GM12878 (cell line): ENCODE measurements at places on chromosomes 12 and 14. TPM values are rescaled to one million over a fixed set of nuclear protein-coding genes. Genes with fewer than 3 reads are reported as not detected.

KRT71 gene
- total RNA-seq = not detected in 2 replicates

SLC2A14 gene
- total RNA-seq = 0.21 and 0.69 TPM in 2 replicates

ASIC1 gene
- 0.13 and 0.26 TPM in 2 replicates for total RNA-seq

DPY19L2 gene
- total RNA-seq = 0.24 and 0.44 TPM in 2 replicates

FAM186B gene
- total RNA-seq = 0.48 and 0.69 TPM in 2 replicates

GLT8D2 gene
- 0.13 and 0.41 TPM in 2 replicates for total RNA-seq

LMNTD1 gene
- not detected in 2 replicates for total RNA-seq

ENDOU gene
- total RNA-seq = 0.21 TPM in 1 of 2 replicates, not detected in the other

SLC8A3 gene
- total RNA-seq = 0.15 and 0.32 TPM in 2 replicates

P3H3 gene
- total RNA-seq = 0.13 and 0.21 TPM in 2 replicates

MBIP gene
- 17.5 and 21.5 TPM in 2 replicates for total RNA-seq

BICDL1 gene
- total RNA-seq = 8.8 and 10.0 TPM in 2 replicates

SOX5 gene
- total RNA-seq = 0.21 and 0.82 TPM in 2 replicates

TSPAN11 gene
- total RNA-seq = 0.05 TPM in 1 of 2 replicates, not detected in the other

ADAM21 gene
- 0.15 TPM in 1 of 2 replicates, not detected in the other for total RNA-seq

KRT82 gene
- total RNA-seq = not detected in 2 replicates

LRRK2 gene
- total RNA-seq = 2.4 and 3.2 TPM in 2 replicates

OTUB2 gene
- 0.46 and 0.77 TPM in 2 replicates for total RNA-seq

SLC6A15 gene
- total RNA-seq = not detected in 2 replicates

RD3L gene
- not detected in 2 replicates for total RNA-seq

ACRBP gene
- total RNA-seq = 1.4 and 1.8 TPM in 2 replicates

ACVR1B gene
- total RNA-seq = 0.28 and 0.58 TPM in 2 replicates

PTGDR gene
- total RNA-seq = not detected in 2 replicates

ADAMTS20 gene
- not detected in 2 replicates for total RNA-seq

TMCC3 gene
- 20.5 and 22.5 TPM in 2 replicates for total RNA-seq

PTPRB gene
- total RNA-seq = 0.10 and 0.37 TPM in 2 replicates

CIT gene
- 35.7 and 38.2 TPM in 2 replicates for total RNA-seq

GYS2 gene
- not detected in 2 replicates for total RNA-seq

TAS2R43 gene
- total RNA-seq = 0.45 and 0.80 TPM in 2 replicates

DTX1 gene
- 2.3 and 2.8 TPM in 2 replicates for total RNA-seq

C3AR1 gene
- total RNA-seq = 0.10 and 0.19 TPM in 2 replicates

GALNT16 gene
- 0.03 TPM in 1 of 2 replicates, not detected in the other for total RNA-seq

TEX52 gene
- total RNA-seq = not detected in 2 replicates

SRRM4 gene
- total RNA-seq = not detected in 2 replicates

TFCP2 gene
- total RNA-seq = 22.3 and 24.3 TPM in 2 replicates

PLEKHG7 gene
- total RNA-seq = 1.1 and 1.3 TPM in 2 replicates

HOXC11 gene
- not detected in 2 replicates for total RNA-seq

ZNF740 gene
- 29.0 and 33.6 TPM in 2 replicates for total RNA-seq

FKBP3 gene
- 78.7 and 82.0 TPM in 2 replicates for total RNA-seq

NGB gene
- not detected in 2 replicates for total RNA-seq

GALNT9 gene
- total RNA-seq = not detected in 2 replicates

CTSG gene
- not detected in 2 replicates for total RNA-seq

TSPAN31 gene
- 11.8 and 13.8 TPM in 2 replicates for total RNA-seq

POU6F1 gene
- total RNA-seq = 4.2 and 4.3 TPM in 2 replicates

GLIPR1L1 gene
- total RNA-seq = not detected in 2 replicates

C12orf43 gene
- total RNA-seq = 21.8 and 24.9 TPM in 2 replicates

INSM2 gene
- not detected in 2 replicates for total RNA-seq

LTBP2 gene
- total RNA-seq = 0.10 and 0.16 TPM in 2 replicates

TSPAN19 gene
- total RNA-seq = not detected in 2 replicates

DIO3 gene
- not detected in 2 replicates for total RNA-seq

PUS7L gene
- total RNA-seq = 18.1 and 21.7 TPM in 2 replicates

CCDC38 gene
- total RNA-seq = 0.08 TPM in 1 of 2 replicates, not detected in the other

POTEG gene
- 1.6 and 1.7 TPM in 2 replicates for total RNA-seq

B4GALNT3 gene
- total RNA-seq = 3.1 and 3.8 TPM in 2 replicates

SLC10A1 gene
- not detected in 2 replicates for total RNA-seq
